ENCODE measurements at places on chromosomes 3 and 15.
A peak's percentile ranks its signal among the peaks of the same experiment; 100 is the strongest.

- H3K4me3 ChIP-seq = peak overlapping the region; percentile 63
- peak overlapping the region; percentile 4 for H3K27ac ChIP-seq
- DNase-seq = no peak
- H3K4me1 ChIP-seq = peaks cover 29% of the 10 kb centered on the region
- H3K36me3 ChIP-seq = peaks cover 12% of the 10 kb centered on the region
- peaks cover 78% of the 10 kb centered on the region for H3K27me3 ChIP-seq
Observed at GRCh38 chr3:43994657-43995546, 246.8 kb upstream of the TOPAZ1 start.

- no peaks in the 10 kb centered on the region for H3K36me3 ChIP-seq
- H3K27me3 ChIP-seq = no peaks in the 10 kb centered on the region
- H3K4me1 ChIP-seq = no peaks in the 10 kb centered on the region
- no peak overlapping the region for H3K27ac ChIP-seq
- no peak for DNase-seq
Observed at GRCh38 chr15:52095597-52096262, 16.8 kb downstream of the BCL2L10 start.

GRCh38 chr15:101169495-101170071 lies 82.3 kb downstream of the CHSY1 start:
- no peak overlapping the region for H3K27ac ChIP-seq
- H3K27me3 ChIP-seq = no peaks in the 10 kb centered on the region
- H3K4me3 ChIP-seq = no peak overlapping the region
- DNase-seq = no peak

DNA sequence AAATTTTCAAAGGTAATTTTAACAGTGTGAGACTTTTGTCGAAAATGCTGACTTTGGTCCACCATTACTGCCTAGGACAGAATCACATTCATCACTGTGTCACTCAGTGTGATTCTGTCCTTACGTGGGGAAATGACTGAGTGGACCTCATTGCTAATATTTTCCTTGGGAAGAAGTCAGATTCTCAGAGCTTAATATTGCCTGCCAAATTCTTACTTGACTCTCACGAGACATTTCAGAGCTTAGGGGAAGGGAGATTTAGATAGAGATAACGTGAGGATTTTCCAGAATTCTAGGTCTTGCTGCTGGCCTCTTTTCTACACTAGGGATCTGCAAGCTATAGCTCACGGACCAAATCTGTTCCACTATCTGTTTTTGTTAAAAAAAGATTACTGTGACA lies 270.4 kb downstream of the SUCLG2 start:
- DNase-seq = no peak
- no peak overlapping the region for H3K4me3 ChIP-seq
- peaks cover 4% of the 10 kb centered on the region for H3K36me3 ChIP-seq

GRCh38 chr3:159632128-159632527 lies 356.5 kb upstream of the IL12A start:
- DNase-seq = no peak
- no peaks in the 10 kb centered on the region for H3K27me3 ChIP-seq
- H3K27ac ChIP-seq = no peak overlapping the region
- peaks cover 9% of the 10 kb centered on the region for H3K4me1 ChIP-seq

DNA sequence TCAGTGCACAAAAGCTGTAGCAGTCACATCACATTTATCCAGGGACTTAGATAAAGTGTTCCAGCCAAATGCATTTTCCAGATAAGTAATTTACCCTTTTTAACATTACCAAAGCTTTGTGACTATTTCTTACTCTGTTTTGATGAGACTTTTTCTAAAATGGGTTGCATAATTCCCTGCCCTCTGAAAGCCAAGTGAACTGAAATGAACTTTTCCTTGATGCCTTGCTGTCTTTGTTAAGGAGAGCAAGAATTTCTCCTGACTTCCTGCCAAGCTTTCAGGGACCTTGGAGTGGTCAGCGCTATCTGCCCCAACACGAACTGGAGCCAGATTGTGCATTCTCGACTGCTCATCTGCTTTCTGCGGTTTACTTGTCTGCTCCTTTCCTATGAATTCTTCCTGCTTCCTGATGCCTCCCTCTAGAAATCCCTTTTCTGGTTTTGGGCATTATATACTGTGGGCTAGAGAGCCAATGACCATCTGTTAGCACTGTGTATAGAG lies 34.8 kb downstream of the EIF4E3 start:
- H3K27ac ChIP-seq = no peak overlapping the region
- peaks cover 34% of the 10 kb centered on the region for H3K4me1 ChIP-seq
- H3K4me3 ChIP-seq = no peak overlapping the region
- H3K27me3 ChIP-seq = no peaks in the 10 kb centered on the region

- H3K27ac ChIP-seq = no peak overlapping the region
- H3K4me1 ChIP-seq = peaks cover 16% of the 10 kb centered on the region
- no peak overlapping the region for H3K4me3 ChIP-seq
- no peak for DNase-seq
- no peaks in the 10 kb centered on the region for H3K27me3 ChIP-seq
- H3K36me3 ChIP-seq = no peaks in the 10 kb centered on the region
Observed at GRCh38 chr3:108130701-108131474, 40.1 kb upstream of the CD47 start.

- H3K4me1 ChIP-seq = peaks cover 12% of the 10 kb centered on the region
- no peak overlapping the region for H3K27ac ChIP-seq
Observed at GRCh38 chr3:195075941-195076875, 194.8 kb downstream of the XXYLT1 start.
